NCI-H187 treated with DMSO at 0.1 percent for 48 hours (cell line): ENCODE measurements at places on chromosomes 1 and 21.

GRCh38 chr1:218670875-218671274 is 325.7 kb downstream of the TGFB2 start:
- no peak for DNase-seq

DNA sequence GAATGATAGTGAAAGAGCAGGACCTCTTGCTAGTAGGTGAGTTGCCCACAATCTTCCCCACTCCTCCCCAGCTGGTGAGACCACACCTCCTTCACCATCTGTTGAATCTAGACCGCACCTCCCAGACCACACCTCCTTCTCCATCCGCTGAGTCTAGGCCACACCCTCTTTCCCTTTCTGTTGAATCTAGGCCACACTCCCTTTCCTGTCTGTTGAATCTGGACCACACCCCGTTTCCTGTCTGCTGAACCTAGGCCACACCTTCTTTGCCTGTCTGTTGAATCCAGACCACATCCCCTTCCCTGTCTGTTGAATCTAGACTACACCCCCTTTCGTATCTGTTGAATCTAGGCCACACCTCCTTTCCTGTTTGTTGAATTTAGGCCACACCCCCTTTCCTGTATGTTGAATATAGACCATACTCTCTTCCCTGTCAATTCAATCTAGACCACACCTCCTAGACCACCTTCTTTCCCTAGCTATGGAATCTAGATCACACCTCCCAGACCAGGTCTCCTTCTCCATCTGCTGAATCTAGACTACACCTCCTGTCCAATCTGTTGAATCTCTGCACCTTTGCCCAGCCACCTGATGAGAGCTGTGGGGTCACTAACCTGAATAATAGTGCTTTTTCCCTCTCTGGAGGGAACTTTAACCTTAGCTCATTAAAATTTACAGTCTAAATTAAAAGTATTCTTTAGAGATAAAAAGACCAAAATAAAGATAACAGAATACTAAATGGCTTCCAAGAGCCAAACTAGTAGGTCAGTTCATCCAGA is 116.3 kb downstream of the DAB1 start:
- DNase-seq, result no peak

GRCh38 chr21:34511181-34511580 is 829 bp downstream of the KCNE1 start:
- DNase-seq, result no peak

- DNase-seq, result no peak
These were observed 62.7 kb upstream of the IPO9 start for GRCh38 chr1:201766131-201766866.

DNA sequence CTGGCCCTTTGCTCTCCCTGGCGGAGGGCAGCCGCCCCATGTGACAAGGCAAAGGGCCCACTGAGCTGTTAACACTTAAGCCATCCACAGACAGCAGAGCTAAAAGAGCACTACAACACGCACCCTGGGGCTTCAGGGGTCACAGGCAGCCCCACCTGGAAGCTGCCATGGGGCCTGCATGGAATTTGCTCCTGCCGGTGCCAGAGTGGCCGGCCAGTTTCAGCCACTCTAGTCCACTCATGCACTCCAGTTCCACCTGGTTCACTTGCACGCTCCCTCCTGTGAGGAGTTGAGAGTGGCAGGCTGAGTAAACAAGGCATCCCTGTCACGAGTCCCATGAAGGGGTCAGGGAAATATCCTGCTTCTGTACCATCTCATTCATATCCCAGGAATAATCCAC is 55.3 kb downstream of the RIMS3 start:
- DNase-seq, result no peak

DNA sequence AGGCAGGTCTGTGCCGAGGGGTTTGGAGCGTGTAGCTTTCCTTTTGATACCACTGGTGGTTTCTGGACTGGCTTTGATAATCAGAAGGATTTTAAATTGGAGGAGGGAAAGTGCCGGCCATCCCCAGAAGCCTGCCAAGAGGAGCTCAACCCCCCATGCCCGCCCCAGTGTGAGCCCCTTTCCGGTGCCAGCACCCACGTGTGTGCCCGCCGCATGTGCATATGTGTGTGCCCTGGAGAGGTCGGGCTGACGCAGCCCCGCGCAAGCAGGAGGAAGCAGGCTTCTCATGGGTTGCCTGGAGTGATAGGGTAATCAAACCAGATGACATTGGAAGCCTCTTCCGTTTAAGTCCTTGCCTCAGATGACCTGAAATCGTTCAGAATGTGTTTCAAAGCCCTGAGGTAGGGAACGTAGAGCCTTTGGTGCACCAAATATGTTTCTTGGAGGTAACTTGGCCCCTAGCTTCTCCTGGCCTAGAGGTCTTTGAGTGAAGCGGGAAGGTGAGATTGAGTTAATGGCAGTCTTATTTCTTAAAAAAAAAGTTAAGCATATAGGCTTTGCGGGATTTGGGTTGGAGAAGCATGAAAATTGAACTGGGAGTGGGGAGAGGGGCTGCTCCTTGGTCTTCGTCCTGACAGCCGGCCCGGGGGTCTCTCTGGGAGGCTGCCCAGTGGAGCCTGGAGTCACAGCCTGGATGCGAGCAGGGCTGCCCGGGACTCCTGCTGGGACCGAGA is 34.1 kb upstream of the ARHGEF16 start:
- DNase-seq, result no peak

GRCh38 chr1:79323239-79324025 is 316.9 kb upstream of the ADGRL4 start:
- no peak for DNase-seq

GRCh38 chr1:112878321-112878720 is 77.7 kb downstream of the SLC16A1 start:
- DNase-seq, result no peak

GRCh38 chr21:25717491-25718147 is 17.1 kb downstream of the ATP5PF start:
- no peak for DNase-seq

- DNase-seq, result no peak
These were observed 6.3 kb downstream of the RBM15 start for GRCh38 chr1:110345480-110345879.

- no peak for DNase-seq
These were observed 22.9 kb upstream of the PLA2G5 start for GRCh38 chr1:20047096-20047495.

DNA sequence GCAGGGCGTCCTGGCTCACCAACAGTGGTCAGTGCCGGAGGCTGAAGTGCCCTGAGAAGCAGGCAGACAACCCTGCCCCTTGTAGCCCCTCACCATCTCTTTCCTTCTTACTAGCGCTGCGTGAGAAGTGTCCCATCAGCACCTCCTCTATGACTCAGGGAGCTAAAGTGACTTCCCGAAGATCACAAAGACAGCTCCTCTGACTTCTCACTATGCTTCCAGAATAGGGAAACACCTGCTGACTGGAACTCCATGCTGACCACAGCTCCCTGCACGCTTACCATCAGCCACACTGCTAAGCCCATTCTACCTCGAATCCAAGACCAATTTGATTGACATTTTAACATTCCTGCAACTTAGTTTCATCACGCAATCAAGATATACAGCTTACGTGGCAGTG is 92.8 kb downstream of the JAK1 start:
- DNase-seq, result no peak

GRCh38 chr21:25396135-25396711 is 211.1 kb downstream of the MRPL39 start:
- DNase-seq, result no peak

- DNase-seq, result no peak
These were observed 98.7 kb upstream of the VAV3 start for GRCh38 chr1:108063703-108064102.

GRCh38 chr1:36966242-36966641 is 68.1 kb downstream of the GRIK3 start:
- no peak for DNase-seq

- no peak for DNase-seq
These were observed 44.7 kb upstream of the POFUT2 start for GRCh38 chr21:45332415-45332814.

DNA sequence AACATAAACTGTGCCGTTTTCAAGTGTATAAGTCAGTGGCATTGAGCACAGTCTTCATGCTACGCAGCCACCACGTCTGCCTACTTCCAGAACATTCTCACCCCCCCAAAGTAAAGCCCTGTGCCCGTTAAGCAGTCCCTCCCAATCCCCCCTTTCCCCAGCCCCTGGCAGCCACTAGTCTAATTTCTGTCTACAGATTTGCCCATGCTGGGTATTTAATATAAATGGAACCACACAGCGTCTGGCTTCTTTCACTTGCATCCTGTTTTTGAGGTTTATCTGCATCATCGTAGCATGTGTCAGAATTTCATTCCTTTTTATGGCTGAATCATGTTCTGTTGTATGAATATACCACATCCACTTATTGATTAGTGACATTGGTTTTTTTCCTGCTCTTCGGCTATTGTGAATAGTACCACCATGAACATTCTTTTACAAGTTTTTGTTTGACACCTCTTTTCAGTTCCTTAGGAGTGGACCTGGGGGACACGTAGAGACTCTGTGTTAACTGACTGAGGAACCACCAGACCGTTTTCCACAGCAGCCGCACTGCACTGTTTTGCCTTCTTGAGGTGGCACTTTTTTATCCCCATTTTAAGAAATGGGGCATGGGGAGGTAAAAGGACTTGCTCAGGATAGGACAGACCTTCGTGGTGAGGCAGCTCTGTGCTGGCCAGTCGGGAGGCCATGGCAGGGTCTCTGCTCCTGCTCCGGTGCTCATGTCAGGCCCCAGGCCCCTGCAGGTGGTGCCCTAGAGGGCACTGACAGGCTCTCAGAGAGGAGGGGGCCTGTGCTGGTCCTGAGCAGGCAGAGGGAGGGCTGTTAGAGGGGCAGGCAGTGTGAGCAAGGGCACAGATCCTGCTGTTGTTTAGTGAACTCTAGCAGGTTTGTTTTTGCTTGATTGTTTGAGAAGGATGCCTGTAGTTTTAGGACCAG is 123.8 kb downstream of the PCBP3 start:
- no peak for DNase-seq

DNA sequence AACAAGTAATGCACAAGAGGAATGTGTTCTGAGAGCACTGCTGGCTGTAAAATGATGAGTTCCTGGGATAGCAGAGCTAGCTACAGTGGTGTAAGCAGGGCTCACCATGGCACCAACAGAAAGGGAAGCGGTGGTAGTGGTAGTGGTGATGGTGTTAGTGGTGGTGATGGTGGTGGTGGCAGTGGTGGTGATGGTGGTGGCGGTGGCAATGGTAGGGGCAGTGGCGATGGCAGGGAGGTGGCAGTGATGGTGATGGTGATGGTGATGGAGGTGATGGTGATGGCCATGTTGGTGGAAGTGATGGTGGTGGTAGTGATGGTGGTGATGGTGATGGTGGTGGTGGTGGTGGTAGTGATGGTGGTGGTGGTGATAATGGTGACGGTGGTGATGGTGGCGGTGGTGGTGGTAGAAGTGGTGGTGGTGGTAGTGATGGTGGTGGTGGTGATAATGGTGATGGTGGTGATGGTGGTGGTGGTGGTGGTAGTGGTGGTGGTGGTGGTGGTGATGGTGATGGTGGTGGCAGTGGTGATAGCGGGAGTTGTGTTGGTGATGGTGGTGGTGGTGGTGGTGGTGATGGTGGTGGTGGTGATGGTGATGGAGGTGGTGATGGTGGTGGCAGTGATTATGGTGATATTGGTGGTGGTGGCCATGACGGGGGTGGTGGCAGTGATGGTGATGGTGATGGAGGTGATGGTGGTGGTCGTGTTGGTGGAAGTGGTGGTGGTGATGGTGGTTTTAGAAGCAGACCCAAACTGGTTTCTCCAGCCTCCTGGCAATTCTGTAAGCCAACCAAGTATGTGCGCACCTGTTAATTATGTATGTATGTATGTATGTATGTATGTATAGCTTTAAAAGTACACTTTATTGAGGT is 254.1 kb downstream of the TRABD2B start:
- no peak for DNase-seq

DNA sequence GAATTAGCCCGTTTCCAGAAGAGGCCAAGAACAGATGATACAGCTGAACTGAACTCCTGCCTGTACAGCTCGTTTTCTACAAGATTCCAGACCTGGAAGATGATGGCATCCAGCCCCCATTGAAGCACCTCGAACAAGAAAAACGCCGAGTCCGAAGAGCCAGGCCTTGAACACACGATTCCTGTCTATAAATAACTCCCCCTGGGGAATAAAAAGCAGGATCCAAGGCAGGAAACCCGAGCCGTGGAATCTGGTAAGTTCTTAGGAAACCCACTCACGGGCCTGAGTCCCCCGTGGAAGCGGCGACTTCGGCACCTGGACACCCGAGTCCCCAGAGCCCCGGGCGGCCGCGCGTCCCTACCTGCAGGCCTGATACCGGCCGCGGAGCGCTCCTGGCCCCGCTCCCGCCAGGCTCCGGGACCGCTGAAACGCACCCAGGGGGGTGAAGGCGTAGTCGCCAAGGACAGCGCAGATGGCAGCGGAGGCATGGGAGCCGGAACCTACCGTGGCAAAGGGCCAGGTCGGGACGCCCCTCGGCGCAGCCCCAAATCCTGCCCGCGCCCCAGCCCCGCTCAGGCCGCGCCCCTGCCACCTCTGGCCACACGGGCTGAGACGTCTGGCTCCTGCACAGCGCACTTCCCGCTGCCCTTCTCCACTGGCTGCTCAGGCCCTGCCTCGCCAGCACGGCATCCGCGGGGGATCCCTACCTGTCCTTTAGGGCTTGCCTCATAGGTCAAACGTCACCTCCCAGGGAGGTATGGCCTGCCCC is 14.0 kb upstream of the HLCS start:
- DNase-seq, result no peak
